Kidney glomerular epithelial cell (primary cell): ENCODE measurements at places on chromosomes 2 and 18.

- no peak for DNase-seq
Measured at GRCh38 chr2:134611316-134611715, 107.5 kb downstream of the TMEM163 start.

- DNase-seq = no peak
Measured at GRCh38 chr18:12034241-12035100, 53.2 kb downstream of the IMPA2 start.

- no peak for DNase-seq
Measured at GRCh38 chr2:127984551-127984950, 43.3 kb downstream of the SAP130 start.

- DNase-seq = no peak
Measured at GRCh38 chr2:99928470-99929053, 213.8 kb downstream of the AFF3 start.

DNA sequence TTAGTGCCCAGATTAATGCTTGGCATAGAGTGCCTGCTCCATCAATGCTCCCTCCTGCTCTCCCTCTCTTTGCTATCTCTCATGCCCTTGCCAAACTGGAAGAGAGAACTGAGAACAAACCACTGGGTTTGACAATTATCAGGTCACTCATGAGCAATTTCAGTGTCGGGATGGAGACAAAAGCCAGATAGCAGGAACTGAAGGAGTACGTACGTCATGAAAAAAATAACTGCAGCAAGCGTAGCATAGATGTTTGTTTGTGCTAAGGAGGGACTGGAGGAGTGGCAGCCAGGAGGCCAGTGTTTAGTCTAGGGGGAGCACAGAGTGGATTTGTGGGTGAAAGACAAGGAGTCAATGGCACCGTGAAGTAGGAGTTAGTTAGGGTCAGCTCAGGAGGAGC is 113.3 kb downstream of the POLE4 start:
- DNase-seq = no peak

DNA sequence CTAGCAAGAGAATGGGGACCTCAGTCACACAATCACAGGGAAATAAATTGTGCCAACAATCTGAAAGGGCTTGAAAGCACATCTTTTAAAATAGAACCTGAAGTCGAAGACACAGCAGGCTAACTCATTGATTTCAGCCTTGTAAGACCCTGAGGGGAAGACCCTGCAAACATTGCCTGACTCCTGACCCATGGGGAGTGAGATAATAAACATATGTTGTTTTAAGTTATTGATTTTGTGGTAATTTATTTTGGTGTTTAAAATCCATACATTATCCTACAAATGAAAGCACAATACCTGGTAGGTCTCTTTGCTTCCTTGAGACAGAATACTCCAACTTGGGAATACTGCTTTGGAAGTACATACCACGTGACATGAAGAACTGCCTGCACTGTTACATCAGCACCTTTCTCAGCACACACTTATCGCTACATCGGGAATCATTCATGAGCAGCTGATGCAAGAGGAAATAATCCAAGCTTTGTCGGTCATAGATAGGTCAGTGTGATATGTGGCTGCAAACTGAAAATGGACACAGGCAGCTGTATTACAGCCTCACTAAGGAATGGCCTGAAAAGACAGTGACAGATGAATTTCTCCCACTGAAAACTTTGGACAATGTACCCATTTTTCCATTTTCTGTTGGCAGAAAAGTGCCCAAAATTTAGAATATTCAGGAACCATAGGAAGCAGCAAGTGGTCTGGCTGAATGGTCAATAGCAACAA is 494.5 kb upstream of the MAP2 start:
- DNase-seq = no peak

GRCh38 chr2:43832457-43832856 is 6.2 kb downstream of the ABCG5 start:
- no peak for DNase-seq

- peak; percentile 64 for DNase-seq
Measured at GRCh38 chr2:55885127-55885943, 38.2 kb downstream of the EFEMP1 start.

DNA sequence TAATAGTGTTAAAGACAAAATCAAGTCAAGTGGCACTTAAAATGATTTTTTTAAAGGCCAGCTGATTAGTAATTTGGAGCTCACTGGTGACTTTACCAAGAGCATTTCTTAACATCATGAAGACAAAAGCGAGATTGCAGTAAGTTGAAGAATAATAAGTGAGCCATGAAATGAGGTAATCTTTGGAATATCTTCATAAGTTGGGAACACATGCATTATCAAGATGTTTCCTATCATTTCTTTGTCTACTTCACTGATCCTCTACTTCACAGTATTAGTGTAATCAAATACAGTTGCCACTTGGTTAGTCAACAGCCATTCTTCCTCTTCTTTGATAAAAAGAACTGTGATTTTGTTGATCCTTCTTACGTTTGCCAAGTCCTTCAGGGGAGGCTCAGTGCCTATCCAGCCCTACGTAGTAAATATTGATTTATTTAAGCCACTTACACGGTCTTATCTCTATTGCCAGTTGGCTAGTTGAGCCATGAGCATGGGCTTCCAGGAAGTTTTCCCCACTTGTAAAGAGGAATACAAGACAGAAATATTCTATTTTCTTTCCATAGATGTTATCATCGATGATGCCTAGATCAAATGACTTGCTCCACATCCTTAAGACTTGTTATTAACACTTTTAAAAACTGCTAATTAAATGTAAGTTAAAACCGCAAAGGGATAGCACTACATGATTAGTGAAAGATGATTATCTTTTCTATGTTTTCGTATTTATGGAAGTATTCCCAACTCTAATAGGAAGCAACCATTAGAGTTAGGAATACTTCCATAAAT is 46.1 kb downstream of the YES1 start:
- no peak for DNase-seq

DNA sequence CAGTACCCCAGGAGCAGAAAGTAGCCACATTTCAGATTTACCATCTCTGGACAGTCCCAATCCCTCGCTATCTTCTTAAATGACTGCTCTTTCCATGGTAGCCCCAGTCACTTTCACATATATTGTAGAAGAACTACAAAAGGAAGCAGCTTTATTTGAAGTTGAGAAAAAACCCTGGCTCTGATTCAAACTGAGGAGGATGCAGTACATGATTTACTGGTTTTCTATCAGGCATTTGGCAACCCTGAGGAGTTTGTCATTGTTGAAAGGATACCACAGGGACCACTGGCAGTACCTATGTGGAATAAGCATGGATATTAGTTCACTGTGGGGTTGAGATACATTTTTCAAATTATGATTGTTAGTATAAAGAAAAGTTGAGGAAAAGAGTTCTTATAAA is 640.9 kb upstream of the SETBP1 start:
- DNase-seq = no peak

GRCh38 chr2:96265349-96265839 is 403 bp downstream of the TMEM127 start:
- no peak for DNase-seq

DNA sequence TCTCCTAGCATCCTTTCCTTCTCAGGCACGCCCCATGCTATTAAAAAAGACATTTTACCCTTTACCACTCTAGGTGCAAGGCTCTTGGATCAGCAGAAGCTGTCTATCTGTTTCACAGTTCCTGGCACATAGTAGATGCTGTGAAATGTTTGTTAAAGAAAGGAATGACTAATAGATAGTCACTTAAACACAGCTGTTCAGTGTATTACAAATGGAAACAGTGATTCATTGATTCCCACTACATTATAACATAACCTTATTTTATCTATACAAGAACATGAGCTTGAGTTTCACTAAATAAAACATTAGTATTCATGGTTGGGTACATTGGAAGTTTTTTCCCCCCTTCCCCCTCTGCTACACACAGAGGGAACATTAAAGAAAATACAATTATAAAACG is 142.1 kb downstream of the ASXL3 start:
- no peak for DNase-seq

GRCh38 chr2:22153931-22154613 is 1030.3 kb downstream of the TDRD15 start:
- DNase-seq = no peak
